ENCODE measurements at places on chromosomes 12 and 14.

GRCh38 chr12:9943240-9943639 is 11.1 kb upstream of the CLEC2A start:
- DNase-seq, result no peak

GRCh38 chr14:63840981-63841380 is 11.8 kb upstream of the SYNE2 start:
- peak; percentile 75 for DNase-seq

DNA sequence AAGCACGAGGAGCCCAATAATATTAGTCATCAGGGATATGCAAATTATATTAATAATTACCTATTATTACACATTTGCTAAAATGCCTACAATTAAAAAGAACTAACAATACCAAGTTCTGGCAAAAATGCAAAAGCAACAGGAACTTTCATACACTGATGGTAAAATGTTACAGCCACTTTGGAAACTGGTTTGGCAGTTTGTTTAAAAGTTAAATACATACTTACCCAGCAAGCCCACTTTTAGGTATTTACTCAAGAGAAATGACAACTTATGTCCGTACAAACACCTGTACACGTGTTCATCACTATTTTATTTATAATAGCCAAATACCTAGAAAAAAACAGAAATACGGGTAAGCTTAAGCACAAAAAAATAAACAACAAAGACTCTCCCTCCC is 17.0 kb downstream of the WDR89 start:
- DNase-seq, result no peak

DNA sequence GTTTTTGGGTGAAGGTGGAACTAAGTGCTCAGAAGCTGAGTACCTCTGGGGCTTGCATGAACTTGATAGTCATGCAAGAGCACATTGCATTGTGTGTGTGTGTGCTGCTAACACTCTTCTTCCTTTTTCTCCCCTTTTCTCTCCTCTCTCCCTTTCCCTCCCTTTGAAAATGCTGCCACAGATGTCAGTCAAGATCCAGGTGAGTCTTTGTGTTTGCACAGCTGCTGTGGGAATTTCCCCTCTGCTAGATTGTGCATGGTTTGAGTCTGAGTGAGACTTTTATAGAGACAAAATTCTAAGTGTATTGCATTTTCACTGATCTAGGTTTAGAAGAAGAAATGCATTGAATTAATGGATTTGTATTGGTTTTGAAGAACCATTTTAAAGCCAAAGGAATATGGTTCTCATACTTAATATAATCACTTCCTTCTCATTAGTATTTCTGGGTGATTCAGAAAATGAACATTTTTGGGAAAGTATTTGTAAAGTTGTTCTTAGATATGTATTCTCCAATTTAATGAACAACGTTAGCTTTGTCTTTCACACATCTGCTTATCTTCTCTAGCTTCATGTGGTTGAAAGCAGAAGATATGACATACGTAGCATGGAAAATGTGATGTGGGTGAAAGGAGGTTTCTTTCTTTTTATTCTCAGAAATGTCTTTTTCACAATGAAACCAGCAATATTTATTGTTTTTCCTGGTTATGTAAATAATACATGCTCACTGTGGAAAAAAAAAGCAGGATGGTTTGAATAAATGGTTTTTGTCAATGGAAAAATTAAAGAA is 108.5 kb downstream of the NRXN3 start:
- DNase-seq, result no peak

DNA sequence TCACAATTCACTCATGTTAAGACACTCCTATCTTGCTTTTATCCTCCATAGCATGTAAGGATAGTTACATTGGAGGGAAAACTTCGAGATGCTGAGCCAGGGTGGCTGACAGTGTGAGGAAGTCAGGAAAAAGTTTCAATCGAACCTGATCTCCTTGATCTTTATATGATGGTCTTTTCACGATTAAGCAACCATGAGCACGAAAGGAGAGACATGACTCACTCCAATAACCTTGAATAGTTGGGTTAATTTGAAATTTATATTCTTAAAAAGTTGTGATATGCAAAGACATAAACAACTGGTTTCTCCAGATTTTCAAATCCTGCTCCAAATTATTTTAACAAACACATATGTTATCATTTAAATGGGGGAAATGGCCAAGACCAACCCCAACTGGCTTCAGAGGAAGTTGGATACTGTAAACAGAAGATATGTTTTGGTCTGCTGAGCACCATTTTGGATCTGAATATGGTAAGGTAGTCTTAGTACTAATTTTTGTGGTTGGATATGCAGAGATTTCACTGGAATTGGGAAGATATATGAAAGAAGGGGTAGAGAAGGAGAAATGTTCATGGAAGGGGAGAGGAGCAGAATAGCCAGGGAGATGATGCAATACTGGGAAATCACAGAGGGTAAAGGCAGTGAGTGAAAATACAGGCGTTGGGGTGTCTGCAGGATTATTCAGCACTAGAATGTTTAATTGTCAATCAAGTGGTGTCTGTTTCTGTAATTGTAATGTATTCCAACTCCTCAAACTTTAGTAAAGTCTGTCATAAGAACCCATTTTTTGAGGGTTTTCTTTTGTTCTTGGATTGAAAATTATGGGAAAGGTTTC is 185.2 kb upstream of the SLC38A2 start:
- DNase-seq, result no peak

DNA sequence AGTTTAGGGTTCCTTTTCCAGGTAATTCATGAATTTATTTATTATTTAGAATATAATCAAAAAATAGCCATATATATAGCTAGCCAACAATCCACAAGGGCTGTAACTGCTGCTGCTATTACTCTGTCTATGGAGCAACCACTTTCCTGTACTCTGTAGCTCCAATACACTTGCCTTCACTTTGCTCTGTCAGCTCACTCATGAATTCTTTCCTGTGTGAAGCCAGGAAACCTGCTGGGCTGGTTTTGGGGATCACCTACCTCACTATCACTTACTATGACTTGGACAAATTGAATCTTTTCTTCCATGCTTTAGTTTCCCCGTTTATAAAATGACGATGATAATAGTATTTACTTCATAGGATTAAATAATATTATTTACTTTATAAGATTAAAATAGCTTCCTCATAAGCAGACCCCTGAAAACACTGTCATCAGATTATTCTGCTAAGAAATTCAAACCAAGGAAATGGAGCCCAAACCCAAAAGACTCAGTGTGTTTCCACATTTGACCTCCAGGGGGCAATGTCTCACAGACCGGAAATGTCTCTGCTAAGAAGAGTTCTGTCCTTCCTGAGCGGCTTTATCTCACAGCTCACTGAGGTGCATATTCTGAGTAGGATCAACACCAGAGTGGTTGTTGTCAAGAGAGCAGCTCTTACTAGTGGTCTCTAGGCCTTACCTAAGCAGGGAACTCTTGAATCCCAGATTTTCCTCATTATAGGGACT is 457.1 kb downstream of the DAD1 start:
- peak; percentile 42 for DNase-seq

DNA sequence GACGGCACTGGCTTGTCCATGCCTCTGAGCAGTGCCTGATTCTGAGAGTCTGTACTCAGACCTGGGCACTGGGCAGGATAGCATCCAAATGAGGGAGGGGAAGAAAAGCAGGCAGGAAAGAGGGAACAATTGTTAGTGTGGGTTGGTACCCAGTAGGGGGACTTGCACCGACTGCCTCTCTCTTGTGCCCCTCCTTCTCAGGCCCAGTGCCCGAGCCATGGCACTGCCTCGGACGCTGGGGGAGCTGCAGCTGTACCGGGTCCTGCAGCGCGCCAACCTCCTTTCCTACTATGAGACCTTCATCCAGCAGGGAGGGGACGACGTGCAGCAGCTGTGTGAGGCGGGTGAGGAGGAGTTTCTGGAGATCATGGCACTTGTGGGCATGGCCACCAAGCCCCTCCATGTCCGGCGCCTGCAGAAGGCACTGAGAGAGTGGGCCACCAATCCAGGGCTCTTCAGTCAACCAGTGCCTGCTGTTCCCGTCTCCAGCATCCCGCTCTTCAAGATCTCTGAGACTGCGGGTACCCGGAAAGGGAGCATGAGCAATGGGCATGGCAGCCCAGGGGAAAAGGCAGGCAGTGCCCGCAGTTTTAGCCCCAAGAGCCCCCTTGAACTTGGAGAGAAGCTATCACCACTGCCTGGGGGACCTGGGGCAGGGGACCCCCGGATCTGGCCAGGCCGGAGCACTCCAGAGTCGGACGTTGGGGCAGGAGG is 2.2 kb downstream of the NAB2 start:
- no peak for DNase-seq

All from CD4-positive, alpha-beta T cell treated with Interleukin-1 beta for 1 hour (primary cell).